ENCODE measurements at places on chromosomes 1 and 21.

- peak; percentile 82 for DNase-seq
Measured at GRCh38 chr1:229024528-229025130, 246.3 kb upstream of the RAB4A start.

DNA sequence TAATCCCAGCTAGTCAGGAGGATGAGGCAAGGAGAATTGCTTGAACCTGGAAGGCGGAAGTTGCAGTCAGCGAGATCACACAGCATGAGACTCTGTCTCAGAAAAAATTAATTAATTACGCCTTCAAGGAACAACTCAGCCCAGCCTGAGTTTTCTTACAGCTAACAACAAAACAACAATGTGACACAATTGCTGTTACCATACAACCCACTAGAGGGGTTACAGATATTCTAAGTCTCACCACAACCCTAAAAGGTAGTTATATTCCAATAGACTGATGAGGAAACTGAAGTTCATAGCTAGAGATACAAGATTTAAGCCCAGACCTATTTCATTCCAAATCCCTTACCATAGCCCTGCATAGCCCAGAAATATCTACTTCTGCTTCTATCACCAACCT, 2.9 kb upstream of the LRRC8C start:
- DNase-seq: no peak

DNA sequence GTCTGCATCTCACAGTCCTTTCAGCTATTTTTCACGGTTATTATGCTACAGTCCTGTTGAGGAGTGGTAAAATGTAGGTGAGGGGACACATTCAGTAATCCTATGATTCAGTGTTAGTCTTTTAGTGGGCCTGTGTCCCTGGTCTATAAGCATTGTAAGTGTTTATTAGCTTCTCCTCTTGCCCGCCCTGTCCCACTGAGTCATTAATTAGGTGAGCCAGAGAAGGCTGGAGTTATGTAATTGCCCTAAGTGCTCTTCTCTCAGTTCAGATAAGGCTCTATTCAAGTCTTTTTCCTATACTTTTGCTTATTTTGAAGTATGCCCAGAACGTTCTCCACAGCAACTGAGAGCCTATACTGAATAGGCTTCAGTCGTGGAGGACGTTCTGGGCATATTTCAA, 76.3 kb upstream of the ZRANB2 start:
- DNase-seq: no peak

GRCh38 chr1:21368515-21369289, 71.2 kb upstream of the NBPF3 start:
- DNase-seq: peak; percentile 83

GRCh38 chr1:93814795-93815340, 64.1 kb downstream of the DNTTIP2 start:
- DNase-seq: no peak

DNA sequence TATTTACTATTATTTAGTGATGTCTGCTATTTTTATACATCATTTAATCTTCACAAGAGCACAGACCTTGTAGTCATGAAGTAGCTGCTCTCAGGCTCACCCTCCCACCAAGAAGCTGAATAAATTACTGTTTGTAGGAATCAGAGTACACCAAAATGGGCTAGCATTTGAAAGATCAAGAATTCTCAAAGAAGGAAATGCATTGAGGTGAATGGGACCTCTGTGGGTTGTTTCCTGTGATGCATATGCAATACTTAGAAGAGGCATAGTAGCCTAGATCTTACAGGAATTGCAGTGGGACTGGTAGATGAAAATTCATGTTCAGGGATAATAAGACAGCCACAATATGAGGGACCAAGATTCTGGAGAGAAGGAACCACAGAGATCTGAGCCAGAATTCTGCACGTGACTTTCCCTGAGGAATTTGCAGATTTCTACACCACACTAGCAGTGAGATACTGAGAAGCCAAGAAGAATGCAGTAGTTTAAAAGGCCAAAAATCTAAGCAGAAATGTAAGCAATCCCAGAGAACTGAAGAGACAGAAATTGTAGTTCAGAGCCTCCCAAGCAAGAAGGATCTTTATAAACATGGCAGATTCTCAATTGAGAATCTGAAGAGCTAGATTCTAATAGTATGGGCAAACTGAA, 307.0 kb downstream of the ST6GALNAC3 start:
- no peak for DNase-seq

DNA sequence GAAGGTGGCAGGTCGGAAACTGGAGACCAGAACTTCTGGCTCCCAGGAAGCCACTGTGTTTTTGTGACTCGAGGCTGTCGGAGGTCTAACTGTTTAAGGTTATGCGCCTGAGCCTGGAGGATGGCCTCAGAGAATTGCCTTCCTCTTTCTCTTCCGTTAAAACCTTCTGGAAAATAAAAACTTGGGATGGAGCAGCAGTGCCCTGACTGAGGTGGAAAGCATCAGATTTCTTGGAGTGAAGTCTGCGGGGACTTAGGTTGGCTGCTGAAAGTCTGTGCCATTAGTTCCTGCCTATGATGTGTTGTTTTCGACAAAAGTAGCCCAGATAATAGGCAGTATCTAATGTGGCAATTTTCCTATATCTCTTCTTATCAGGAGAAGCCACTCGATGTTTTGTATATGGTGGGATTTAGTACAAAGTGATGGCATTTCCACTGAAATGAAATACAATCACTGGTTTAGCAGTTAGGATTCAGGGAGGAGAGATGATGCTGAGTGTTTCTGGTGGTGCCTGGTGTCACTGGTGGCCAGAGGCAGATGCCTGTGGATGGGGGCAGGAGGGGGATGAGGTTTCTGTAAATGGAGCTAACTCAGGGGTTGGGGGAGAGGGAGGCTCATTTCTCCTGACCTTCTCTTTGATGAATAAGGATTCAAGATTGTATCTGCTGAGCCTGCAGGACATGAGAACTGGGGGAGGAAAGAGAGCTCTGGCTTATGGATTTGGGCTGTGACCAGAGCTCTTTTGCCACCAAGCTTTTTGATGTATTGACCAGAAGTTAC, 150.8 kb downstream of the CAMTA1 start:
- no peak for DNase-seq

DNA sequence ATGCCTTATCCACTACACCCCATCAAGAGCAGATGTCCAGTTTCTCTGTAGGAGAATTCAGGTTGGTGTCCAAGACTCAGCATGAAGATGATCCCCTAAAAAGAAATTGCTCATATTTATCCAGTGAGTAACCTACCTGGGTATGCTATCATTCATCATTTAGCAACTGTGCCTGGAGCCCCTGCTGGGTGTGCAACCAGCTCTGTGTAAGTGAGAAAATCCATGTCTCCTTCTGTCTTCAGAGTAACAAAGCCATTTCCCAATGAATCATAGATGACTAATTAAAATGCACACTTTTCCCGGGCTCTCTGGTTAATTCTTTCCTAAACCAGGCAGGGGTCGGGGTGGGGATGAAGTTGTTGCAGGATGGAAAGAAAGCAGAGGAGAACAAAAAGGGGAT, 35.8 kb downstream of the OLFML3 start:
- DNase-seq: peak; percentile 29

- DNase-seq: peak; percentile 24
Measured at GRCh38 chr1:200951016-200951415, 56.3 kb downstream of the INAVA start.

GRCh38 chr1:183282101-183282855, 96.2 kb downstream of the LAMC2 start:
- DNase-seq: no peak

DNA sequence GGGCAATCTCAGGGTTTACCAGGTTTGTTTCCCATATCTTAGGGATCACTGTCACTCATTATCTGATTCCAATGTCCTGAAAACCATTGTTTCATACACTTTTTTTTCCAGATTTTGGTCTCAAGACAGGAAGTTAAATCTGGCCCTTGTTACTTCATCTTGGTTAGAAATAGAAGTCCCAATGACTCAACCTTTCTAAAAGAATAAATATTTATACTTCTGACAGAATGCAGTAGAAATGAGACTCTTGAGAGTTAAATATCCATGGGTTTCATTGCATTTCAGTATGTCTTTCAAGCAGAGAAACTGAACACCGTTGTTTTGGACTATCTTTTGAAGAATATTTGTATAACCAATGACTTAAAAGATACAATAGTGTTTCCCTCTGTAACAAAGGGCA, 19.8 kb upstream of the VCAM1 start:
- peak; percentile 68 for DNase-seq

- peak; percentile 65 for DNase-seq
Measured at GRCh38 chr1:117534995-117535467, 70.8 kb upstream of the TENT5C start.

DNA sequence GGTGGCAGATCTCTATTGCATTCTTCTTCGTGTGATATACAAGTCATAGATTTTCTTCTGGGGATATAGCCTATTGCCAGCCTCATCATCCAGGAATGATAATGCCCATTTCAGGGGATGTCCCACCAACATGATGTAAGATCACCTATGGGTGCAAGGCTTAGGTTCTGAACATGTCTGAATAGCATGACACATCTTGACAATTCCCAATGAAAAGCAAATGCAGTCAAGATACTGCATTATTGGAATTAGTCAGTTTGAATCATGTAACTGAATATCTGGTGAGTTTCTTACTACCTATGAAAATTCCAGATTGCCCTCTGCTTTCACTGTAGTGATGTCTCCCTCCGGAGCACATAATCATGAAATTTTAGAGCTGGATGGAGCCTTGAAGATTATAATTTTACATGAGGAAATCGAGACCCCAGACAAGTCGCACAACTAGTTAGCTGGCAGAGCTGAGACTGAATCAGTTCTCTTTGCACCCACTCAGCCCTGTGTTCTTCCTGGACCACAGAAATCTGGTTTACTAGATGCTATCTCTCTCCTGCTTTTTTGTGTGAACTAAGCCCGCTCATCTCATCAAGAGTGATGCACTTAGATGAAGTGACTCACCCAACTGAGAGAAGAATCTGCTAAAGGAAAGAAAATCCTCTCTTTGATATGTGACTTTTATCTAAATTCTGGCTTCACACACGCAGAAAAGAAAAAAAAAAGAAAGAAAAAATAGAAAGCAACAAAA, 65.0 kb downstream of the WDR64 start:
- peak; percentile 60 for DNase-seq

DNA sequence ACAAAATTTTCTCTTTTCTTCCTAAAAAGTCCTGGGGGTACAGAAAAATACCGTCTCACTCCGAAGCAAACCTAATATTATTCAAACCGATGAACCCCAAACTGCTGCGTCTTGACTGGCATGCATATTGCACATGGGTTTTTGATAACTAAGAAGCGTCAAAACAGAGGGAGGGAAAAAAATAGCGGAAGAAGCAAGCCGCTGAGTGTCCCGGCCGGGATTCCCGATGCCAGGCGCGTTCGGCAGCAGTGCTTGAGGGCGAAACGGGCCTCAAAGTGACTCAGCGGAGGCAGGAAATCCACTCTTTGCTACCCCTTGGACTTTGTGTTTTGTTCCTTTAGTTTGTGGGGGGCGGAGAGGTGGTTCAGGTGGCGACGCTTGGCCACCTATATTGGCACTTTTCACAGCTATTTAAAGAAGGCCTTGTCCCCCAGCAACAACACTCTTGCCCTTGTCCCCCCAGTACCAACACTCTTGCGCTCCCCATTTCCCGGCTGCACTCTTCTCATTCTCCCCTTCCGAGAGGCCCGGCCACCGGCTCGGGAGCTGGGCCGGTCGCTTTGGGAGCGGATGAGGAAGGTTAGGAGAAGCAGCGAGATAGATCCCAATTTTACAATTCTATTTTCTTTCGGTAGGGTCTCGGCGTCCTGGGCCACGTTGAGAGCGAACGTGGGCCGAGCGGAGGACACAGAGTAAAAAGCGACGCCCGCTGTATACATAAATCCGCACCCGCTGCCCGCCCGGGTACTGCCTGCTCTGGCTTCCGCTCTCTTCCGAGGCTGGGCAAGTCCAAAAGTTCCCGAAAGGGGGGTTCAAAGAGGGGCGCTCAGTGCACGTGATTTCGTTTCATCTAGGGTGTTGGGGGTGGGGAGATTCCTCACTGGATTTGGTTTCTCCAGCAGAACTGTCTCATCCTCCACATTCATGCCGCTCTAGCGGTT, 2.5 kb downstream of the LMX1A start:
- DNase-seq: no peak

DNA sequence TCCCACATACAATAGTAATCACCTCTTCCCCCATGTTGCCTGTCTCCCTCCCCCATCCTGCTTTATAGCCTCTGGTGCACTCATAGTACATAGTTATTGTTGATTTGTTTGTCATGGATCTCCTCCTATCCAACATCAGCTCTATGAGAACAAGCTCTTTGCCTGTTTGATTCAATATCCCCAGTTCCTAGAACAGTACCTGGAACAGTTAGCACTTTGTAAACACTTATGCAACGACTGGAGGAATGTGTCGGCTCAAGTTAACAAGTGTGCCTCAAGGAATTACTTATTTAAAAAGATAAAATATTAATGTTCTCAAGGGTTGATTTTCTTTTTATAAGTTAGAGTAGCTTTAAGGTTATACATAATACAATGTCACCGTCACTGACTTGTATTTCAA, 271.6 kb upstream of the KAZN start:
- no peak for DNase-seq

DNA sequence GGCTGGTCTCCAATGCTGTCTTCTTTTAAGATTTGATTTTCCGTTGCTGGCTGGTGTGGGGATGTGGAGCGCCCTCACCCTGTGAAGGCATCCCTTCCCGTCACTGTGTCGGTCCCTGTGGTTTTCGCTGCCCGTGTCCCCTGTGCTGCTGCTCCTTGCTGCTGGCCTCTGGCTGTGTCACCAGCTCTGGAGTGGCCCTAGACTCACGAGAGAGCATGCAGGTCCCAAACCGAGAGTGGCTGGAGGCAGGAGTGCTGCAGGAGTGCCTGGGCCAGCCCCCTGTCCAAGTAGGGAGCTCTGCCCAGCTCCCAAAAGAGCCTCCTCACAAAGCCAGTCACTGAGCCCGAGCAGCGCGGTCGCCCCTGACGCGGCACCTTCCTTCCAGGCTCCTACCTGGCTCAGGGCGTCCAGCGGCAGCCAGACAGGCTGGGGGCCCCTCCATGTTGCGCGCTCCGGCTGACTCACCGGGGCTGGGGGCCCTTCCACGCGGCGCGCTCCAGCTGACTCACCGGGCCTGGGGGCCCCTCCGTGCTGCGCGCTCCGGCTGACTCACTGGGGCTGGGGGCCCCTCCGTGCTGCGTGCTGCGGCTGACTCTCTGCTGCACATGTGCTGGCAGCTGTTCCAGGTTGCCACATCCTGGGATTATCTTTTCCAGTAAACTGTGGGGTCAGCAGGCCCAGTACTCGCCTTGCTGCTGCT, 106.7 kb upstream of the COL6A1 start:
- DNase-seq: peak; percentile 94

GRCh38 chr21:42835611-42836401, 43.5 kb downstream of the WDR4 start:
- DNase-seq: no peak

Data from M059J (cell line).